Globus pallidus (tissue), 1 donor: ENCODE measurements at places on chromosomes 7 and 10.

GRCh38 chr7:33727315-33727714, 178.0 kb upstream of the BMPER start:
- DNase-seq, result no peak

- DNase-seq, result no peak
Observed at GRCh38 chr7:50112250-50112649, 19.2 kb upstream of the ZPBP start.

GRCh38 chr7:34247468-34247867, 342.1 kb downstream of the BMPER start:
- no peak for DNase-seq

DNA sequence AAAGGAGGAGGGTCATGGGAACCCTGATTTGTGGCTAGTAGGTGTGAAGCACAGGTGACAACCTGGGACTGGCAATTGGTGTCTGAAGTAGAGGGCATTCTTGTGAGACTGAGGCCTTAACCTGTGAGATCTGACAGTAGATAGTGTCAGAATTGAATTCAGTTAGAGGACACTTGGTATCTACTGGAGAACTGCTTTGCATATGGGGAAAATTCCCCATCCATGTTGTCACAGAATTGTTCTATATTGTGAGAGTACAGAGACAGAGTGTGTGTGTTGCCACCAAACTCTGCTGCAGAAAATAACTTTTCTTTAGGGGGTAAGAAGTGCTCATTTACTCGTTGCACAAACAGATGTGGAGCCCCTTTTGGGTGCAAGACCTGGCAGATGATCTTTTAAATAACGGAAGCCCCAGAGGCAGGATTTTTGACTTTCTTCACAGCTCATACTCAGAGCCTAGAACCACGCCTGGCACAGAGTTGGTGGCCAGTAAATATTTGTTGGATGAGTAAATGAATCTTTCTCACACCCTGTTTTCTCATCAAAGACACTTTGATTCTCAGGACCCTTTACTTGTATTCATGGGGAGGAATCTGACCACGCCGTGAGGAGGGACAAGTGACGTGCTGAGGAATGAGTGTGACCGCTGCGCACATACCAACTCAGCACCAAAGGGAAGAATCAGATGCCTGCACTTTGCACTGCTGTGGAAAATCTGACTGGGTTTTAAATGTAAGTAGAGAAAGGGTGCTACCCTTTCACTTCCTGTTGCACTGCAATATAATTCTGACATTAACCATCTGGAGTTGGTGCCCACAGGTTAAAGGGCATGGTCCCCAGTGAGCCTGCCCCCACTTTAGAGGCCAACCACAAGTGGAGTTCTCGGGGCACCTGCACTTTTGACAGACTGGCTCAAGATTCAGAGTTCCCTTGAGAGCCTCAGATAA, 39.2 kb upstream of the SDHAF3 start:
- DNase-seq, result no peak

- no peak for DNase-seq
Observed at GRCh38 chr10:35912615-35913569, 270.8 kb upstream of the FZD8 start.
